ENCODE measurements at places on chromosomes 2 and 18.

DNA sequence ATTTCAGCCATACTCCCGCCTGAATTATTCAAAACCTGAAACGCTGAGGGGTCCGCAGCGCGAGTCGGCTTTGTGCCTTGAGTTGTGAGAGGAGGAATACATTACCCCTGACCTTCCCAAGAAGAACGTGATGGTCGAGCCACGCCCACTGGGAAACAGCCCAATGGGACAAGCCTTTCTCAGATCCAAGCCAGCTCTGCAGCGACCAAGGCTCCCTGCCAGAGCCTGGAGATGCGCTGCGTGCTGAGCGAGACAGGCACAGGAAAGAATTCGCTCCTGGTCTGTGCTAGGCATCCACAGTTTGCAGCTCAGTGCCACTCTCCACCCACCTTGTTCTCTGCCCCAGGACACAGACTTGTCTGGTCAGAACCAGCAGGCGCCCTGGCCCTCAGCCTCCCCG is 74.1 kb upstream of the GLI2 start:
- DNase-seq = peak; percentile 80

GRCh38 chr2:17083902-17084301 is 418.3 kb upstream of the CYRIA start:
- no peak for DNase-seq

- DNase-seq = no peak
These were observed 101.9 kb upstream of the NRP2 start for GRCh38 chr2:205580212-205580987.

DNA sequence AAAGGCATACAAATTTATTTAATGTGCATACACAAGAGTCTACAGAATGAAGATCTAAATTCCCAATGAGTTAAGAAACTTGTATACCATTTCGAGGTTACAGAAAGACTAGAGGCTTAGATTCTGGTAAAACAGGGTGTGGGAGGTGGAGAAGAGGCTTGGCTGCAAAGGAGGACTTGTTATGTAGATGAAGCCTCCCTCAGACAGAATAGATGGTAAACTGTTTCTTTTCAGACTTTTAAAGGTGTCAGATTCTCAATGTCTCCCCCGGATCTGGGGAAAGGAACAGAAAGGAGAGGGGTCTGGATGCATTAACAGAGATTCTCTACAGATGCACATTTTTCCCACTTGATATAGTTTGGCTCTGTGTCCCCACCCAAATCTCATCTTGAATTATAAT is 126.0 kb downstream of the ST6GAL2 start:
- no peak for DNase-seq

Data from globus pallidus (tissue), 1 donor.